Fibroblast of the aortic adventitia (primary cell): ENCODE measurements at places on chromosomes 11 and 22.
A peak's percentile ranks its signal among the peaks of the same experiment; 100 is the strongest.

GRCh38 chr11:118129471-118130172 lies 23.0 kb downstream of the SCN4B start:
- DNase-seq: peak; percentile 3

- no peak for DNase-seq
Measured at GRCh38 chr22:17767233-17768065, 6.8 kb downstream of the BID start.

DNA sequence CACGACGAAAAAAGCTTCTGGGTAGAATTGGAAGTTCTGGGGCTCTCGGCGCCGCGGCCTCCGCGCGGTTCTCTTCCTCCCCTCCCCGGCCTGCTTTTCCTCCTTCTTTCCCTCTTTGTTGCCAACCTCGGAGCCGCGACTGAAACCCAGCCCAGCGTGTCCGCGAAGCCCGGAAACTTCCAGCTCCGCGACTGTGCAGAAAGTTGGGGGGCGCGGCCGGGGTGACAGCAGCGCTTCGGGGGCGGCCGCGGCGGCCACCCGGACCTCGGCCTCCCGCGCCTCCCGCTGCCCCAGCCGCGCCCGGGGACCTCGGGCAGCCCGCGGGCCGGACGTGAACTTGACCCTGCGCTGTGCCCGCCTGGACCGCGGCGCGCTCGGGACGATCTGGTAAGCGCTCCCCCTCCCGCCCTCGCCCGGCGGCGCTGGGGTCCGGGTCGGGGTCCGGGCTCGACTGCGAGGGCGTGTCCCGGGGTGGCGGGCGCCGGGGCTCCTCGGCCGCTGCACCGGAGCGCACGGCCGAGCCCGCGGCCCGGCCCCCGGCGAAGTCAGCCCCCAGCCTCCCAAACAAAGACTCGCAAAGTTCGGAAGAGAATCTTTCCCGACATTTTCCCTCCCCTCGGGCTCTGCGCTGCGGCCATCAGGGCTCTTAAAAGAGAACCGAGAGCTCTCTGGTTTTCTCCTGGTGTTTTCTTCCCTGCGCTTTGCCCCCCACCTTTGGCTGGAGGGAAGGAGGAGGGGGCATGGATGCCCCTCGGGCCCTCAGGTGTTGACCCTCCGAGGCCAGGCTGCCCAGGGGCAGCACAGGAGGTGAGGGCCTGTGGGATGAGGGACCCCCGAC lies 67.9 kb upstream of the WNT7B start:
- peak; percentile 45 for DNase-seq

- peak; percentile 29 for DNase-seq
Measured at GRCh38 chr22:35868938-35869337, 151.3 kb downstream of the APOL5 start.
